GM13977 (cell line): ENCODE measurements at places on chromosomes 13 and 19.

- DNase-seq: peak; percentile 39
Observed at GRCh38 chr19:36152019-36152351, 262 bp downstream of the COX7A1 start.

DNA sequence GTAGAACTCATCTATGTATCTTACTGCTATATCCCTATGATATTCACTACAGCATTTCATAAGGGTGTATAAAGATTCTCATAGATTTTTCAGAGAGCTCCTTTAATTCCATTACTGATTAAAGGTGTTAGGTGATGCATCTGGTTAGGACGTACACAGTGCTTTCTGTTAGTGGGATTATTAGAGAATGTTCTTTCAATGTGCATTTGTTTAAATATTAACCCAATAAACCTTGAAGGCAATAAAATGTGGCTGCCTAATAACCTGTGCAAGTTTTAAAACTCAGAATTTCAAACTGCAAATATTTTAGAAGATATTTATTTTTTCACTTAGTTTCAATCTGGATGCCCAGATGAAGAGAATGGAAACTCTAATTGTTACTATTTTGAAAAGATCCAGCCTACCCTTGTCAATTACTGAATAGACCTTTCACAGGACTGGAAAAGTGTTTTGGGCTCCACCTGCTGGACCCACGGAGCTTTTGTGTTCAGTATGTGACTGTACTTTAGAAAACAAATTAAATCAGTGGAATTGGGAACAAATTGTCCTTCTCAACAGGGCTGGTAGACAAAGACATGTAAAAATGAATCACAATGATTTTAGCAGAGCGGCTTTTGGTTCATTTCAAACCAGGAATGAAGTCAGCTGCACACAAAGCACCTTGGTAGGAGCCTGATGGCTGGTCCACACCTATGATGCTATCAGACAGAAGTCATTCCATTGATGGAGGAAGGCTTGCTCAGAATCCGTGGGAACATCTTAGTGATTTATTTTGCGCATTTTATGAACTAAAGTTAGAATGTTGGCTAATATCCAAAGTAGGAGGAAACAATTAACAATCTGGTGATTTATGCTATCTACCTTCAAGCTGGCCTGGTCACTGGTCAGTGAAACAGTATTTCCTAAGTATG, 89.4 kb upstream of the RAP2A start:
- DNase-seq: peak; percentile 48

DNA sequence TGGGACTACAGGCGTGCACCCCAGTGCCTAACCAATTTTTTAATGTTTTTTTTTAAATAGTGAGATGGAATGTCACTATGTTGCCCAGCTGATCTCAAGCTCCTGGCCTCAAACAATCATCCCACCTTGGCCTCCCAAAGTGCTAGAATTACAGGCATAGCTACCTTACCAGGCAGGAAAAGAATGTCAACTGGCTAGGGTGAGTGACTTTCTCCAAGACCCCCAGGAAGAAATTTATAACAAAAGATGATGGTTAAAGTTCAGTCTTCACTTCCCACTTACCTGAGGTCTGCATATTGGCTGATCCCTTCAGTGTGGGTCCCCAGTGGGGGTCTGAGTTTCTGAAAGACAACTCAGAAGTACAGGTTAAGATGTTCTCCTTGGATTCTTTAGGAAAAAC, 893.0 kb downstream of the UQCRFS1 start:
- DNase-seq: no peak

DNA sequence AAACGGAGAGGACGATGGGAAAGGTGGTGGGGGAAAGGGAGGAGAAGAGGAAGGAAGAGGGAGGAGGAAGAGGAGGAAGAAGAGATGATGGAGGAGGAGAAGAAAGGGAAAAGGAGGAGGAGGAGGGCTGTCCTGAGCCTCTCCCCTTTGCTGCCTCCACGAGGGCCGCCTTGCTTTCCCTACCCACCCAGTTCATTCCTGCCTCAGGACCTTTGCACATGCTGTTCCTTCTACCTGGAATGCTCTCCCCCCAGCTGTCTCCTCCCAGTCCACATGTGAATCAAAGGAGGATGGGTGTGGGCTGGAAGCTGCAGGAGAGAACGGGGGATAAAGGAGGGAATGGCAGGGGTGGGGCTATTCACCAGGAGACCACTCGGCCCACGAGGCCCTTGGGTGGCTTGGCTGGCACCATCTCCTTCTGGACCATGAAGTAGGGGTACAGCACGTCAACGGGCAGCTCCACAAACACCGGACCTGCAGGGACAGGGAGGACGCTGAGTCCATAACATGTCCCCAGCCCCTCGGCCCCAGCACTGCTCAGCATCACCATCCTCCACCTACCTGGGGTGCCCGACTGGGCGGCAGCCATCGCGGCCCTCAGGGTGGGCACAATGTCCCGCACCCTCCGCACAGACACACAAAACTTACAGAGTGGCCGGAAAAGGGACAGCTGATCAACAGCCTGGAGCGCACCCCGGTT, 15.3 kb downstream of the SYDE1 start:
- DNase-seq: no peak

DNA sequence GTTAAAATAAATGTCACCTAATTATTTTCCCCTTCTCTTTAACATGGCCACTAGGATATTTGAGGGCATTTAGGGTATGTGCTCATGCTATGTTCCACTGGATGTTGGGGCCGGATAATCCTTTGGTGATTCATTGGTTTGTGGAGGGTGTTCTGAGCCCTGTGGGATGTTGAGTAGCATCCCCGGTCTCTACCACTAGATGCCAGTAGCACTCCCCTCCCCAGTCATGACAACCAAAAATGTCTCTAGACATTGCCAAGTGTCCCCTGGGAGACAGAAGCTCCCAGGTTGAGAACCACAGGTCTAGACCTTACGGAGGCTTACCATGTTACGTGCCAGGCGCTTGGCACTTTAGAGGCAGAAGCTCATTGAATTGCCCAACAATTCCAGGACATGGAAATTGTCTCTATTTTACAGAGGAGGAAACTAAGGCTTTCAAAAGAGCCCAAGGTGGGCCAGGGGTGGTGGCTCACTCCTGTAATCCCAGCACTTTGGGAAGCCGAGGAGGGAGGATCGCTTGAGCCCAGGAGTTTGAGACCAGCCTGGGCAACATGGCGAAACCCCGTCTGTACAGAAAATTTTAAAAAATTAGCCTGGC, 14.1 kb downstream of the SHANK1 start:
- DNase-seq: peak; percentile 87

DNA sequence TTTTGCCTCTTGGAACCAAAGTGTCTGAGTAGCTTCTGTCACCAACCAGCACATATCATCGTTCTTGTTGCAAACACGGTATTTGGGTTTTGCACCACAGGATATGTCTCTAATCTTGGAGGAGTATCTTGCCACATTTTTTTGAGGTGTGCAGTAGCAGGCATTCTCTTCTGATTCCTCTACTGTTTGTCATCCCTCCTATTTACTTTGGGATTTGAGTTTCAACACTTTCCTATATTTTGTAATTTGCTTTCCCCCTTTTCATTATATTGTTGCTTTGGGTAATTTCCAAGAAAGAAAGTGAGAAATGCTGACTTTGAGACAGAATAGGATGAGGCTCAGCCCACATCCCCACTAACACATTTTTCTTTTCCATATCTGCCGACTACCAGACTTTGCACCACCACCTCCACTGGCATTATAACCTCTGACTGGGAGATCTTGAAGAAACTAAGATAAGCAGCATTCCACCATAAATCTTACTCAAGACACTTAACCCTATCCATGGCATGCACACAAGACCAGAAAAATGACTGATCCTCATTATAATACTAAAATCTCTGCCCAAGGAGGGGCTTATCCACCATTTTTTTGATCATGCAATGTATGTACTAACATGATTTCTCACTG, 12.0 kb upstream of the DZIP1 start:
- DNase-seq: no peak
